ENCODE measurements at places on chromosomes 2 and 18.
A peak's percentile ranks its signal among the peaks of the same experiment; 100 is the strongest.

DNA sequence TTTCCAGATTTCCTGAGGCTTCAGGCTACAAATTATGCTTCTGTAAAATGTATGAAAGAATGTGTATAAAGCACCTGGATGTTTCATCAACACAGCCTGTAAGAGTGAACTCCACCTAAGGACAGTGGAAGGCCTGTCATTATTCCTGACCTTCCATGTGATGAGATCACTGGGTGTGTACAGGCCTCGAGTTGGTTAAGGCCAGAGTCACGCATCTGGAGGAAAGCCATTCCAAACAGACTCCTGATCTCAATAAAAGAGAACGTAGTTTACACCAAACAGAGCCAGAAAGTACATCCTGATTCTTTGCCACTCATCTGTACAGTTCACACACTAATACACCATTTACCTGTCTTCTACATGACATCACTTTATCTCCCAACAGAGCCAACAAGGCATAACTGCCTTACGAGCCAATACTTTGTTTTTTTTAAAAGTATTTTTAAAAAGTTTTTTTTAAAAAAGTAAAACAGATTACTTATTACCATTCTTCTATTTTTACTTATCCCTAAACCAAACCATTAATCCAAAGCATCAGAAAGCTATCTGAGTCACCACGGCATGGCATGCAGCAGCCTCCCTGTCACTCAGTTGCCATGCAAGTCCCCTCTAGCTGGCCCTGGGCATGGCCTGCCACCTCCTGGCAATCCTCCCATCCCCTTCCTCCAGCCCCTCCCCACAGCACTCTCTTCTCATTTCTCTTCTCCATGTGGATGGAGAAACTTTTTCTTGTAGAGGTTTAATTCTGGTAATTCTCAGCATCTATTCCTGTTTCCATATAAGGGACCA, 78.8 kb upstream of the TFCP2L1 start:
- peak; percentile 46 for DNase-seq

DNA sequence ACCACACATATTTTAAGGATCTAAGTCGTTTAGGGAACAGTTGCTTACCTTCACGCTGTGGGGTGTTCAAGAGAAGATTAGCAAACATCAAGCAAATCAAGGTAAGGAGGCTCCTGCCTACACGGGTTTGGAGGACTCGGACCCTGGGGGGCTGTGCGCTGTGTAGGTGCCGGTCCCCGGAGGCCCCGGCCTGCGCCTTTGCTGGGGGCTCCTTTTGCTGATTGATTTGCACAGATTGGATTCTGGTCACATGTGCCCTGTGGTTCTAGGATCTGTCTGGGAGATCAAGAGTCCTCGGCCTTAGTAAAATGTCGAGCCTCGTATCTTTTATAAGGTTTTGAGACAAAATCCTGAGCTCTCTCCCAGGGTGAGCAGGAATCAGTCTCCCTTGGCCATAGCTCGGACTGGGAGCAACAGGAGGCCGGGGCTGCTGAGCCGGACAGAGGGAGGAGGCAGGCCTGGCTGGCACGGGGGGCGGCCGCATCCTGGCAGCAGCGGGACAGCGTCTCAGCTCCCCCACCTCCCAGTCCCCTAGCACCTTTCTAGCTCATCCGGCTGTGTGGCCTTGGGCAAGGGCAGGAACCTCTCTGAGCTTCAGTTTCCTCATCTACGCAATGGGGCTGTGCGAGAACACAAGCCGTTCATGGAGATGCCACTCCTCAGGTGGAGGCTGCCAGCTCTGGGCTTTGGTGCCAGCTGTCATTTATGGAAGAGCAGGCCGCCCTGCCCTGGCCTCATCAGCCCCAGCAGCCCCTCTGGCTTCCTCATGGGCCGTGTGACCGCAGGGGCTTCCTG, 147.2 kb downstream of the MBP start:
- DNase-seq = no peak

DNA sequence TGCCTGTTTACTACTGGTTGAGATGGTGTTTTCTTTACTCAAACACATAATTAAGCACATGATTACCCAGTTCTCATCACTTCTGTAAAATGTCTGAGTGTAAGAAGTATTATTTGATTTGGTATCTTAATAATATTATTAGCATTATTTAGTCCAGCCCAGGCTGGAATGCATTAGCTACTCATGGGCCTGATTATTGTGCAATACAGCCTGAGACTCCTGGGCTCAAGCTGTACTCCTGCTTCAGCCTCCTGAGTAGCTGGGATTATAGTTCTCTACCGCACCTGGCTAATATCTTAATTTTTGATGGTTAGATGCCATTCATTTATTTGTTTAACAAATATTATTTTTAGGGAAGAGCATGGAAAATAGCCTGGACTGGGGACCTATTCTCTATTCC, 197.6 kb upstream of the MC4R start:
- DNase-seq = no peak

GRCh38 chr2:31192396-31192795, 24.9 kb downstream of the CAPN14 start:
- DNase-seq = no peak

GRCh38 chr18:8005870-8006569, 438.9 kb downstream of the PTPRM start:
- DNase-seq = no peak

GRCh38 chr18:59667488-59667887, 29.7 kb downstream of the CCBE1 start:
- DNase-seq = no peak

- DNase-seq = no peak
These were observed 563 bp downstream of the KIF3C start for GRCh38 chr2:25981596-25982272.

GRCh38 chr2:232687382-232688160, 9.6 kb upstream of the GIGYF2 start:
- DNase-seq = no peak

- DNase-seq = no peak
These were observed 54.7 kb upstream of the HK2 start for GRCh38 chr2:74779265-74779558.

- peak; percentile 22 for DNase-seq
These were observed 112.6 kb downstream of the CHN1 start for GRCh38 chr2:174892546-174892945.

Measured in fibroblast of skin of right biceps (primary cell).